ENCODE measurements at places on chromosomes 2 and 18.

GRCh38 chr2:99489063-99489760, 605 bp downstream of the REV1 start:
- no peak for DNase-seq

GRCh38 chr18:77140030-77140429, 7.4 kb upstream of the MBP start:
- no peak for DNase-seq

- DNase-seq = no peak
These were observed 71.4 kb downstream of the GALR1 start for GRCh38 chr18:77320971-77321559.

- DNase-seq = no peak
These were observed 860 bp upstream of the CD8A start for GRCh38 chr2:86791573-86791972.

DNA sequence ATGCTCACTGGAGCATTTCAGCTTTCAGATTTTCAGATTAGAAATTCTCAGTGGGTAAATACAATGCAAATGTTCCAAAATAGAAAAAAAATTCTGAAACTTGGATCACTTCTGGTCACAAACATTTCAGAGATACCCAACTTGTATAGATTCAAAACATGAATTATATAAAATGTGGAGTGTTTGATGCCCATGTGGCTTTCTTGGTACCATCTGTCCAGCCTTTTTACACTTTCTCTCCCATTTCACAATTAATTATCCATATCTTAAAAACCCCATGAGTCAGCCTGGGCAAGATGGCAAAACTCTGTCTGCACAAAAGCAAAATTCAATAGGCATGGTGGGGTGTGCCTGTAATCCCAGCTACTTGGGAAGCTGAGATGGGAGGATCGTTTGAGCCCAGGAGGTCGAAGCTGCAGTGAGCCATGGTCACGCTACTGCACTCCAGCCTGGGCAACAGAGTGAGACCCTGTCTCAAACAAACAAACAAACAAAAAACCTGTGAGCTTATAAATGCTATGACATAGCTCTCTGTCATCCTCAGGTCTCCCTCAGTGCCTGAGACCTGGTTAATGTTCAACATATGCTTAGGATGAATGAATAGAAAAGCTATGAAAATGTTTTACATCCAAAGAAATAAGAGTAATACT, 146.3 kb upstream of the TTC39C start:
- no peak for DNase-seq

- DNase-seq = no peak
These were observed 51.3 kb downstream of the SERTAD2 start for GRCh38 chr2:64602436-64602835.

GRCh38 chr2:5693287-5694201, 1.4 kb downstream of the SOX11 start:
- no peak for DNase-seq

DNA sequence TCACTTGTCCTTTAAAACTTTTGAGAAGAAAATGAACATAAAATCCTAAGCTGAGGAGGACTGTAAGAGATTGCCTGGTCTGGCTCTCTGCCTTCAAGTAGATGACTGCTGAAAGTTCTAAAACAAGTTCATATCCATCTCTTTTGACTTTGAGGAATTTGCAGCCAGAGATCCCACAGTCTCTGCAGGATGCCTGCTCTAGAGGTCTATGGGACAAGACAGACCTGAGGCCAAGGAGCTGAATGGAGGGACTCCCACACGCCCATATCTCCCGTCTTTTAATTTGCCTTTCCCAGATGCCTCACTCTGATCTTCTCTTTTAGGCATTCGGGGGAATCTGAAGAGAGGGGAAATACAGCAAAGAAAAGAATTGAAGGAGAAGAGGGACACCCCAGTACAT, 255.9 kb upstream of the RASGRP3 start:
- DNase-seq = no peak

DNA sequence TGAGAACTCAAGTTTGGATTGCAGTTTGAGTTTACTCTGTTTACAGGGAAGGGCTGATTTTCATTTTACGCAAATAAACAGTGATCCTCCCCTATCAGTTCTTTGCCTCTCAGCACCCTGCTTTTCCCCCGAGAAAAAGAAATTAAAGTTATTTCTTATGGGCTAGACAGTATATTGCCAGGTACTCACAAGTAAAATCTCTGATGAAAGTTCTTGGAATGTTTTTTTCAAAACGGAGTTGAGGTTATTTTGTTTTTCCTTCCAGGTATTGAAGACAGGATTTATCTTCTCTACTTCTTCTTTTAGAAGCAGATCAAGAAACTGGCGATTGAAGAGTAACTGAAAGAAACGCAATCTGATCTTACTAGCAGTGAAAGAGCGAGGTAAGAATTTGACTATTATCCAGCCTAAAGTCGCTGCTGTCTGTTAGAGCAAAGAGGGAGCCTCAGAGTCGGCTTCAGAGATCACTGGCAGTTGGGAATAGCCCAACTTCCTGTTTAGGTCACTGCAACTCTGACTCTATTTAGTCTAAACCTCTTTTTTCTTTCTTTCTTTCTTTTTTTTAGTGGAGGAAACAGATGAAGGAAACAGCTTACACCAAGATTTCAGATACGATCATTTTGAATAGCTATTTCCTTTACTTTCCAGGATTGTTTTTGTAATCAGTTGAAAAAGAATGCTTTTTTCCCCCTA, at the start of gene TFPI:
TFPI (minus strand) TSS at position 425 of the 693 bp plus-strand sequence. CDS start 50,667 bp downstream, outside the sequence.
- no peak for DNase-seq

DNA sequence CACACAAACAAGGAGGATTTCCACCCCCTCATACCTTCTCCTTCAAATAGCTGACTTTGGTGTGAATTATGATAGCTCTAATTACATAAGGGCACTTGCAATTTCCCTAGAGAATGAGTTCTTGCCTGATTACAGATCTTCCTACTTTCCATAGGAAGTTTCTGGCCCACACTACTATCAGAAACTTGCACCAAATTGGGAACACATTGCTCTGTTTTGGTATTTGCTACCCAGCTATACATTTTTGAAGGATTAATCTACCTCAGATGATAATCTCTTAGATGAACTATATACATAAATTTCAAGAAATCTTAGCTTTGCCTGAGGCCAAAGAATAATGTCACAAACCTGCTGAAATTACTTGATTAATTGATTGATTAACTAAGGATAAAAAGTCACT, 4.9 kb downstream of the DCC start:
- DNase-seq = no peak

DNA sequence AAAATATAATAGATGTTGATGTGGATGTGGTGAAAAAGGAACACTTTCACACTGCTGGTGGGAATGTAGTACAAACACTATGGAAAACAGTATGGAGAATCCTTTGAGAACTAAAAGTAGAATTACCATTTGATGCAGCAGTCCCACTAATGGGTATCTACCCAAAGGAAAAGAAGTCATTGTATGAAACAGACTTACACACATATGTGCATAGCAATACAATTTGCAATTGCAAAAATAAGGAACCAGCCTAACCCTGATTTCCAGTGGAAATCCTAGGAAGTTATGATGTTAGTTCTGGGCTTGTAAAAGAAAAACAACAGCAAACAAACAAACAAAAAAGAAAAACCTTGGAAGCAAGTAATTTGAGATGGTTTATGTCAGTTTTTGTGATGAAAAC, 28.6 kb upstream of the CLASP1 start:
- no peak for DNase-seq

GRCh38 chr18:70024829-70025228, 77.2 kb upstream of the CD226 start:
- no peak for DNase-seq

GRCh38 chr18:21262244-21262643, 20.2 kb downstream of the GREB1L start:
- DNase-seq = no peak

Measured in NCI-H1048 (cell line).